ENCODE measurements at places on chromosomes 7 and 10.

DNA sequence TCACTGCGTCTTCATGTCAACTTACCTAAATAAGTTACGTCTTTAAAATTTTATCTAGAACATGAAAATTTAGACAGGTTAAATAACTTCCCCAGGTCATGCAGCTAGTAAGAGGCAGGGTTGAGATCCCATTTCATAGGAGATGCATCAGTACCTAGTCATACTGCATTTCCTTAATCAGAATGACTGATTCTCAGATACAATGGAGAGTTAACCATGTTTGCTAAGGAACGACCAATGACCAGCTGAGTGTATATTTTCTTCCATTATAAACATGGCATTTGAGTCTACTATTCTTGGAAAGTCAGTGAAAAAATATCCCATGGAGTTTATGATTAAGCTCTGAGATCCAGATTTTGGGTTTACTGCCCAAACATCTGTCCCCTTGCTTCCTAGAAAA is 39.6 kb downstream of the ENTPD1 start:
- no peak for DNase-seq

GRCh38 chr10:75395066-75395931 is 6.3 kb downstream of the ZNF503 start:
- no peak for DNase-seq

GRCh38 chr10:14040787-14041631 is 289.7 kb downstream of the FRMD4A start:
- DNase-seq, result no peak

GRCh38 chr10:92734301-92734700 is 44.5 kb downstream of the HHEX start:
- no peak for DNase-seq

- no peak for DNase-seq
Observed at GRCh38 chr10:32338262-32338661, 8.7 kb downstream of the EPC1 start.

DNA sequence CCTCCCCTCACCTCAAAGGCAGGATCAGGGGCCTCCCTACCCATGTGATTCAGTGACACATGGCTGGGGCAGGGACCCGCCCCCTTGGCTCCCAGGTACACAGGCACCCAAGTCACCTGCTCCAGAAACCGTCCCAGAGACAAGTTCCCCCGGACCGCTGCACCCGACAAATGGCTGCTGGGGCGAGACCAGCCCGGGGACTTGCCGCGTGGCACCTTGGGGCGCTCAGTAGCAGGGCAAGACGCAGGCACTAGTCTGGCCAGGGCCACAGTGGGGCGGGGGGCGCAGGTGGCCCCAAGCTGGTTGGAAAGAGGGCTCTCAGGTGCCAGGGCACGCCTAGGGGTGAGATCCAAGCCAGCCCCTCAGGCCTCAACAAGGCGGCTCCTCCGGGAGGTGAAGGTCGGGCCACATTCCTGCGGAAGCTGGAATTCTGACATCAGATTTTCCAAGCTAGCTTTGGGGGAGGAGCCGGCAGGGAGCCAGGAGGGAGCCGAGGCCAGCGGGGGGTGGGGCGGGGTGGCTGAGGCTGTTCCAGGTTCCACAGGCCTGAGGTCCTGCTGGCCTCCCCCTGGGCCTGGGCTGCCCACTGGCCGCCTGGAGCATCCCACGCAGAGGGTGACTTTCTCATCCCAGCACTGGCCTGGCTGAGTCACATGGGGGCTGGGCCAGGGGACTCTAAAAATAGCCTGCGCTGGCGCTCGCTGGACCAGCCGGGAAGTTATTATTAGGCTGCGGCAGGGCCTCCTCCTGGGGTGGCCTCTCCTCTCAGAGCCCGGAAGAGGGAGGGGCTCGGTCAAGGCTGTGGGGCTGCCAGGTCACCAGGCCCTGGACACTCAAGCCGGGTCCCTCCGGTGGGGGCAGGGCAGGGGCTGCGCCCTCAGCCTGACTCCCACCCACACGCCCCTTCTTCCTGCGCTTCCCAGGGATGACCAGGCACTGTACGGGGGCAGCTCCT is 20.5 kb upstream of the INPP5A start:
- DNase-seq, result peak; percentile 92

DNA sequence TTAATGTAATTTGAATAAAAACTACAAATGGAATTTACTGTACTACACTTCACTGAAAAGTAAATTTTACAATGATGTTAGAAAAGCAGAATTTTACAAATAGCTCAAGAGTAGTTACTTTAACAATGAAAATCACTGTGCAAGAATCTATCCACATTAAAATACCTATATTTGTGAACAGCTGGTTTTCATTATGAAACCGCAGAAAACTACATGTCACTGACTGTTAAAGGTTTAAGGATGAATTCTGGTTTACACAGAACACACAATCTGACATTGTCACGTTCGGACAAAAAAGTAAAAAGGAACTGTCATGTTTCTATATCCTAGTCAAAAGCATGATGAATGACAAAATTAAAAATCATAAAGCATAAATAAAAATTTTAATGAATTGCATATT is 415.3 kb upstream of the PRKCQ start:
- no peak for DNase-seq

DNA sequence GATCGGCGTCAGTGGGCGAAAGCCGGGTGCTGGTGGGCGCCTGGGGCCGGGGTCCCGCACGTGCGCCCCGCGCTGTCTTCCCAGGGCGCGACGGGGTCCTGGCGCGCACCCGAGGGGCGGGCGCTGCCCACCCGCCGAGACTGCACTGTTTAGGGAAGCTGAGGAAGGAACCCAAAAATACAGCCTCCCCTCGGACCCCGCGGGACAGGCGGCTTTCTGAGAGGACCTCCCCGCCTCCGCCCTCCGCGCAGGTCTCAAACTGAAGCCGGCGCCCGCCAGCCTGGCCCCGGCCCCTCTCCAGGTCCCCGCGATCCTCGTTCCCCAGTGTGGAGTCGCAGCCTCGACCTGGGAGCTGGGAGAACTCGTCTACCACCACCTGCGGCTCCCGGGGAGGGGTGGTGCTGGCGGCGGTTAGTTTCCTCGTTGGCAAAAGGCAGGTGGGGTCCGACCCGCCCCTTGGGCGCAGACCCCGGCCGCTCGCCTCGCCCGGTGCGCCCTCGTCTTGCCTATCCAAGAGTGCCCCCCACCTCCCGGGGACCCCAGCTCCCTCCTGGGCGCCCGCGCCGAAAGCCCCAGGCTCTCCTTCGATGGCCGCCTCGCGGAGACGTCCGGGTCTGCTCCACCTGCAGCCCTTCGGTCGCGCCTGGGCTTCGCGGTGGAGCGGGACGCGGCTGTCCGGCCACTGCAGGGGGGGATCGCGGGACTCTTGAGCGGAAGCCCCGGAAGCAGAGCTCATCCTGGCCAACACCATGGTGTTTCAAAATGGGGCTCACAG is 1.1 kb downstream of the EGFR start:
- no peak for DNase-seq

- no peak for DNase-seq
Observed at GRCh38 chr10:128040681-128041080, 85.5 kb downstream of the MKI67 start.

DNA sequence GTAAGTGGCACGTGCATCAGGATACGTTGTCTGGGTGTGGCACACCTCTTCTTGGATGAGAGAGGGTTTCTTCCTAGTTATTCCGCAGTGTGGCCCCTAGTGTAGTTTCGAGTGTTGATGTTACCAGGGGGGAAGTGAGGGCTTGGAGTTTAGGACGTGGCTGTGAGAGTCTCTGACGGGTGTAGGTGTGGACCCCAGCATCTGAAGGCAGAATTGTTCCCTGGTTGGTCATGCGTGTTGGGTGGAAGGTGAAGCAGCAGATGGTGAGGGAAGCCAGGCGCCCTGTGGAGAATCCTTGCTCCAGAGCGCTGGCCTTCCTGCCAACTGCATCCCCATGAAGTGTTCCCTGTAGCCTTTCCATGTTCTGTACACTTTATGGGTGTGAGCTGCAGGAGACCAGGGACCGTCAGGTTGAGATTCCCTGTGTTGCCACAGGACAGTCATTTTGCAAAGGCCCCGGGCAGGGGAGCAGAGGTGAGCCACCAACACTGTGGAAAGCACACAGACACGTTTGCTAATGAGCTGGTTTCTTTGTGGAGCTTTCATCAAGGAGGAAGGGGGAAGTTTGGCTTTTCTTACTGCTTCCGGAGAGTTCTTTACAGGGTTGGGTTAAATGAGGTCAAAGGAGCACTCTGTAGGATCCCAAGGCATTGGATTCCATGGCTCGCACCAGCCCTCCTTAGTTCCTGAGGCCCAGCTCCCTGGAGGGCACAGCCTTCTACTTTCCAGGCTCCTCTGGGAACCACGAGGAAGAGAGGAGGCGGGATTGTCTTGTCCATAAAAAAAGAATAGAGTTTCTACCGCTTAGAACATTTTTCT is 32.0 kb downstream of the TSPAN14 start:
- DNase-seq, result no peak

DNA sequence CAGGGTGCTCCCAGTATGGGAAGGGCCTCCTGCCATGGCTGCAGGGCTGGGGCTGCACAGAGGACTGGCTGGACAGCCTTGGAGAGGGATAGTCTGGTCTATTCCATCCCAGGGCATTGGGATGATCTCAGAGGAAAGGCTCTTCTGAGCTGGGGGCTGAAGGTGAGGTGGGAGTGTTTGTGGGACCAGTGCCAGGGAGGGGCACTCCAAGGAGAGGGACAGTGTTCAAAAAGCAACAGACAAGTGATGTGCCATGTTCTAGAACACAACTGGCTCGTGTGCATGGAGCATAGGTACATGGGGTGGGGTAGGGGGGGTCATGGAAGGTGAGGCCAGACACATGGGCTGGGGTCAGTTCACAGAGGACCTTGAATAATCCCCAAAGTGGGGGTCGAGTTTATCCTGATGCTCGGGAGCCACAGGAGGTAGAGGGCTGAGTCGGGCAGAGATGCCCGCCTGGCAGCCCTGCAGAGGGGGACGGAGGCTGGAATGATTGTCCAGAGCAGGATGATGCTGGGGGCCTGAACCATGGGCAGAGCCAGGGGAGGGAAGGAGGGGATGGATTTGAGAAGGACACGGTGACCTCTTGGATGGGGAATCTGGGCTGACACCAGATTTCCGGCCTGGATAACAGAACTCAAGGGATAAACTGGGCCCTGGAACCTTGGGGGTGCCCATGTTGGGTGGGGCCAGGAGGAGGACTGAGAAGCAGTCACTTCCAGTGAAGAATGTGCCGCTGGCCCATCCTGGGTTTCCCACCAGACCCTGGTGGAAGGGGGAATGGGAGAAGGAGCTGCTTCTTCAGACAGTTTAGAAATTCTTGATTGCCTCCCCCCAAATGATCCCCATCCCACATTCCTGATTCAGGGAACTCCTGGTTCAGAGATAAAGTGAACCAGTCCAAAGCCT is 50.4 kb downstream of the NEURL1 start:
- DNase-seq, result no peak

GRCh38 chr7:29968683-29969395 is 20.8 kb downstream of the SCRN1 start:
- DNase-seq, result no peak

- DNase-seq, result no peak
Observed at GRCh38 chr10:96270571-96270970, 798 bp downstream of the BLNK start.

DNA sequence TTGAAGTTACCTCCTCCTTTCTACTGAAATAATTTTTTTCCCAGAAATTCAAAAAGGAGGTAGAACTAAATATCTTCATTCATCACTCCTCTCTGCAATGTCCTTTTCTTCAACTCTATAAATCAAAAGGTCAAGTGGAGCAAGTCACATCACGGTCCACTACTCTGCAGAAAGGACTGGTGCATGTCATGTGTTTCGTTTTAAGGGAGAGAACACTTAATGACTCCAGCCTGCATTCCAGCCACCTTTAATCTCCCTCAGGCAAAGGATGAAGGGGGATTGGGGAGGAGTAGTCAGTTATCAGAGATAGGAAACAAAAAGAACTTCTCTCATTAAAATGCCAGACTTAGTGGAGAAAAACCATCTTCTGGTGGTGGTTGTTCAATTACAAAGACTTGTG is 78.9 kb downstream of the ANK3 start:
- no peak for DNase-seq

- DNase-seq, result no peak
Observed at GRCh38 chr7:95298091-95298490, 26.2 kb downstream of the PON1 start.

DNA sequence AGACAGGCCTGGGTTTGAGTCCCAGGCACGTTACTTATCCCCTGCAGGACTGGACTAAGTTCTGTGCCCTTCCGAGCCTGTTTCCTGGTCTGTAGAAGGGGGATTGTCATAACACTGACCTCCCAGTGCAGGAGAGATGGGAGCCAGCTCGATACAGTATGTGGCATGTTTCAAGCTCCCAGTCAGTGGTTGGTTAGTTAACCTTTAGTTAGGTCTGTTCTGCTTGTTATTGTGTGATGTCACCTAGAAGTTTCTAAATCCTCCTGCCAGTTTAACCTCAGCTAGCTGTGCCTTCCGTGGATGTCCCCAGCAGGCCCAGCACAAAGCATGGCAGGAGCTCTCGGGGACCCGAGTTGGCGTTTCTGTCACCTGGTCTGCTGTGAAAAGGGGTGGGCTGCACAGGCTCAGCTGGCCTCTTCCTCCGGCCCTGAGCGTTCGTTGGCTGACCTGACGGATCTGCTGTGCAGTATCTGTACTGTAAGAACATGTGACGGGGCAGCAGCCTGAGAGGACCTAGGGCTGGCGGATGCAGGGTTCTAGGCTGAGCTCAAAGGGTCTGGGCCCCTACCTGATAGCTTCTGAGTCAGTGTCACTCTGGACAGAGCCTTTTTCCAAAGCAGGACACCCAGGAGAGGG is 53.0 kb downstream of the SPOCK2 start:
- DNase-seq, result no peak

DNA sequence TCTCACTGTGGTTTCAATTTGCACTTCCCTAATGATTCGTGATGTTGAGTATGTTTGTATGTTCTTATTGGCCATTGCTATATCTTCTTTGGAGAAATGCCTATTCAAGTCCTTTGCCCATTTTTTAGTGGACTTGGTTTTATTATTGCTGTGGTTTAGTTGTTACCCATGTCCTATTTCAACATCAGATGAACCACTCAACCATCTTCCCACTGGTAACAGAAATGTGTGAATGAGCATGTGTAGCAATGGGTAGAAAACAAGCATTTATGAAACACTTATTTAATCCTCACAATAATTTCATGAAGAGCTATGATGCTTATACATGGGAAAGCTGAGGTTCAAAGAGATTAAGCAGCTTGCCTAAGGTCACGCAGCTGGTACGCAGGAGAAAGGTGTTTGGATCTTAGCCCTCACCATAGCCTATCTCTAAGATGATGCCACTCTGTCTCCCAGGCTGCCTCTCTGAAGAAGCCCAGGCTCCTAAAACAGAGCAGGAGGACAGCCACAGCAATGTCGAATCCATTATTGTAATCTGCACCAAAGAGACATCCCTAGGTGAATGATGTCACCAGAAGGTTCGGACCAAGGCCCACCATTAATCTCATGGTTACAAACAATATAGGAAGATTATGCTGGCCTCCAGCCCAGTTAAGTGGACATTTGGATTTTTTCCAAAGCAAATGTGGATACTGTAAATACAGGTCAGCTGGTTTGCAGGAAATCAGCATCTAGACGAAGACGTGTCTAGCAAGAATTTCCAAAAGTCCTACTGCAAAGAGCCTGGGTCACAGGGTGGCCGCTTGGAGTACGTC is 447.6 kb upstream of the ZMIZ1 start:
- DNase-seq, result no peak

- no peak for DNase-seq
Observed at GRCh38 chr10:76879116-76879913, 758.3 kb downstream of the KCNMA1 start.
